ENCODE measurements at places on chromosomes 2 and 18.

DNA sequence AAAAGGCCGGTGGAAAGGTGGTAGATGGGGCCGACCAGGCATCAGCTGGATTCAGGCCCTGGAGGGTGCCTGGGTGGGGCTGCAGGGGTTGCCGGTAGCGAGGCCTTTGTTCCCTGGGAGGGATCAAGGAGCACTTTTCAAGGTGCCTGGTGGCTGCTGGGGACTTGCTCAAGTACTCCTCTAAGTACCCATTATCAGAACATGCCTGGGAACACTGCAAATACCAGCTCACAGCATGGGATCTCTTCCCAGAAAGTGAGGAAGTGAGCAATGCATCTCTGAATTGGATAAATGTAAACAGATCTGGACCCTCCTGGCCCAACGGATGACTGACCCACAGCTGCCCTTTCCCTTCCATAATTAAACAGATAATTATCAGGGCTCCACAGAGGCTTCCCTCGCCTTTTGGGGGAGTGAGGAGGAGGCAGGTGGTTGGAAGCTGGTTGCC, 210.5 kb downstream of the SH3RF3 start:
- no peak for DNase-seq

DNA sequence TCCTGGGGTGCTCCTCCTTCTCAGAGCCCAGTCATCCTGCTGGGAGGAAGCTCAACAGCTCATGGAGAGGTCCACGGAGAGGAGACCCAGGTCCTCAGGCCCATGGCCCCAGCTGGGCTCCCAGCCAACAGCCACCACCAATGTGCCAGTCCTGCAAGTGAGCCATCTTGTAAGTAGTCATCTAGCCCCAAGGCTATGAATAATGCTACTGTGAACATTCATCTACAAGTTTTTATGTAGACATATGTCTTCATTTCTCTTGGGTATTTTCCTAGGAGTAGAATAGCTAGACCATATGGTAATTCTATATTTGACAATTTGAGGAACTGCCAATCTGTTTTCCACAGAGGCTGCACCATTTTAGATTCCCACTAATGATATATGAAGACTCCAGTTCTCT, 166.1 kb downstream of the MTCL1 start:
- no peak for DNase-seq

DNA sequence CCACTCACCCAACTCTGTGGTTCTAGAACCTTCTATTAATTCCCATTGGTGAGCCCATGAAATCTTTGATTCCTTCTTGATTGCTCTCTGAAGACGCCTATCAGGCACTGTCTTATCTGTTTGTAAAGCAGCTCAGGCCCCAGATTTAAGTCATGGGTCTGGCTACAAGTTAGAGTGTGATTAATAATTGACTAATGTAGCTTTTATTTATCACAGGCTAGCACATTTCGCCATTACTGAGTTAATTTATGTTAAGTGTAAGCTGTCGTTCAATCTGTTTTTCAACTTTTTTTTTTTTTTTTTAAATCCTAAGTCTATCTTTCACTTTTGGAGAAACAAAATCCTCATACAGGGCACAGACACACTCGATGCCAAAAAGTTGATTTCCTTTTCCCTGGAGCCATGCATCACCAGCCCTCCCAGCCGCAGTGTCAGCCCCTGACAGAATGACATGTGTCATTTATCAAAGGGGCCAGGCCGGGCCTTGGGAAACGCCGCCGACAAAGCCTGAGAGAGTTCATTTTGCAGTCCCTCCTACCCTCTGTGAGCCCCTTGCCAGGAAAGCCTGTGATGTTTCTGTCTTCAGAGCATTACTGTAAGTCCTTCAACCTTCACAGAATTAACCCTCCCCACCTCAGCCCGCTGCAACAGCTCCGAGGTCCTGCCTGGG, 15.8 kb downstream of the TSHZ1 start:
- DNase-seq = no peak

GRCh38 chr2:67604360-67604759, 207.2 kb downstream of the ETAA1 start:
- DNase-seq = no peak

- DNase-seq = no peak
Measured at GRCh38 chr2:142425551-142425950, 294.7 kb upstream of the LRP1B start.

GRCh38 chr2:96542357-96542977, 5.9 kb downstream of the ARID5A start:
- DNase-seq = no peak

- no peak for DNase-seq
Measured at GRCh38 chr2:33478968-33479731, 2.7 kb downstream of the RASGRP3 start.

- peak; percentile 40 for DNase-seq
Measured at GRCh38 chr2:237154082-237154638, 68.5 kb downstream of the COPS8 start.

DNA sequence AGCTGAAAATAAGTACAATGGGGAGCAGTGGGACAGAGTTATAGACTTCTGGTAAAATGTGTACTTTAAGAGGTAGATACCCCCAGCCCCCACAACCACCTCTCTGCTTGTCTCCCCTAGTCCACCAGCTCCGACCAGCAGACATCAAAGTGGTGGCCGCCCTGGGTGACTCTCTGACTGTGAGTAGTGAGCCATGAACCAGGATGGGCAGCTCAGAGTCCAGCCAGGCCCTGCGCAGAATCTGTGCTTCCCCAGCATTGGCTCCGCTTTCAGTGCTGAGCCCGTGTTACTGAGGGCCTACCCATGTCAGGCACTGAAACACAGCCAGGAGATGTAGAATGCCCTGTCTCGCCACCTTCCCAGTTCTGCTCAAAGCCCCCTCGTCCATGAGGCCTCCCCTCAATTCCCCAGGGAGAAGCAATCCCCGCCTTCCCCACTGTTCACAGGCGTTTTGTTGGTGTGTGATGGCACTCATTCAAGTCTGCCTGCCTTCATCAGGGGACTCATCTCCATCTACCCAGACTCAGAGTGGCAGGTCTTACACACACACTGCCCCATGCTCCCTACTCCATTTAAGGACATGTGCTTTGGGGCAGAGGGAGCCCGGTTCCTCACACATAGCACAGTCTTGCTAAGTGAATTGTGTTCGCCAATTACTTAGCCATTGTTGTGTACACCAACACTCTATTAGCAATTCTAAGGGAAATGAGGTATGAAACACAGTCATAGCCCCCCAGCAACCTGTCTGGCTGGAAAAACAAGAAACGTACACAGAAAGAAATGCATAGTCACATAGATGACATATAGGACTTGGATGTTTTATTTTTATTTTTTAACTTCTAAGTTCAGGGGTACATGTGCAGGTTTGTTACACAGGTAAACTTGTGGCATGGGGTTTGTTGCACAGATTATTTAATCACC, 122.6 kb downstream of the PLB1 start:
- DNase-seq = no peak

GRCh38 chr18:72878143-72878542, 10.4 kb upstream of the NETO1 start:
- no peak for DNase-seq

GRCh38 chr2:128371248-128371630, 52.6 kb upstream of the HS6ST1 start:
- DNase-seq = no peak

DNA sequence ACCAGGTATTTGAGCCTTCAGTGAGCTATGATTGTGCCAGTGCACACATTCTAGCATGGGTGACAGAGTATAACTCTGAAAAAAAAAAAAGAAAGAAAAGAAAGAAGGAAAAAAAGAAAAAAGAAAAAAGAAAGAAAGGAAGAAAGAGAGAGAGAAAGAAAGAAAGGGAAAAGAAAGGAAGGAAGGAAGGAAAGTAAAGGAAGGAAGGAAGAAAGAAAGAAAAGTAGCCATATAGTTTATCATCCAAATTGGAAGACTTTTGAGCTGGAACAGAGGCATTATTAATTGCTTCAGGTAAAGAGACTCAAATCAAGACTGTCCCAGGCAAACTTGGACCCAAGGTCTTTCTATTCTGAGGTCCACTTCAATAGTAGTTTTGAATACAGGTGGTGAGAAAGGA, 32.9 kb upstream of the ZEB2 start:
- DNase-seq = no peak

DNA sequence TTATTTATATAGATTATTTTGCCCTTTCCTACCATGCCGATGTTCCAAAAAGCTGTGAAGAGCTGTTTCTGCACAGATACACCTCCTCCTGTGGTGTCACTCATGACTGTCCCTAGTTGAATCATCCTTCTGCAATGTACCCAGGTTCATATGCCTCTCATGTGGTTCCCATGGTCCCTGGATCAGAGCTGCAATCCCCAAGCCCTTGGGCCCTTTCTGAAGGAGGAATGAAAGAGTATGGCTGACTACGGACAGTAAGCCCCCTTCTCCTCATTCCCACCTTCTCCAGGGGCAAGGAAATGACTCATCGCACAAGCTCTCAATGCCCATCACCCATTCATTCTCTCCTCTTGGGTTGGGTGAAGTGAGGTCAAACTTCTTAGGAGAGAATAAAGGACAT, 63.9 kb upstream of the ACVR1 start:
- DNase-seq = no peak

DNA sequence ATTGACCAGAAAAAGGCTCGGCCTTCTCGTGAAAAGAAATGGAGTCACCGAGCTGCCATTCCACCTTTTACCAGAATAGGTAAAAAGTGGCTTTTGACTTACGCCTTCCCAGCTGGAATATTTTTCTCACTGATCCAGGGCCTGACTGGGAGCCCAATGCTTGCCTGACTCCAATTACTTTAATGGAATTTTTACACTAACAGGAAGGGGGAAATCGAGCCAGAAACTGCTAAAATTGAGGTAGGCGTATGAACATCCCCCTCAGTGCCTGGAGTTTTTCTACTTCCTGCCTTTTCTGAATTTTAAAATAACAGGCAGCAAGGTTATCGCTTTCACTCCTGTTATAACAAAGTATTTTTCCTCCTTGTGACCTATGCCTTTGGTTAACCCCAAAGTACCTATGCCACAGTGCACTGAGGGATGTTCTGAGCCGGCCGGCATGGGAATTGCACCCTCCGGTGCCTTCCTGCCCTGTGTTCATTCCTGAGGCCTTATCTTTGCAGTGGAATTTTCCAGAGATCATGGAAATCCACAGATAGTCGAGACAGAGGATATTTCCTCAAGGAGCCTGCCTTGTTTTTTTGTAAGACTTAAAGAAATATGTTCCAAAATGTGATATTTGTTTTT, 18.3 kb upstream of the RPL31 start:
- no peak for DNase-seq

GRCh38 chr2:207766697-207767460, 2.8 kb downstream of the FZD5 start:
- DNase-seq = no peak

GRCh38 chr18:70493461-70493860, 204.6 kb downstream of the SOCS6 start:
- DNase-seq = no peak

GRCh38 chr2:43397411-43397810, 171.0 kb upstream of the ZFP36L2 start:
- no peak for DNase-seq
